ENCODE measurements at places on chromosomes 3 and 15.

DNA sequence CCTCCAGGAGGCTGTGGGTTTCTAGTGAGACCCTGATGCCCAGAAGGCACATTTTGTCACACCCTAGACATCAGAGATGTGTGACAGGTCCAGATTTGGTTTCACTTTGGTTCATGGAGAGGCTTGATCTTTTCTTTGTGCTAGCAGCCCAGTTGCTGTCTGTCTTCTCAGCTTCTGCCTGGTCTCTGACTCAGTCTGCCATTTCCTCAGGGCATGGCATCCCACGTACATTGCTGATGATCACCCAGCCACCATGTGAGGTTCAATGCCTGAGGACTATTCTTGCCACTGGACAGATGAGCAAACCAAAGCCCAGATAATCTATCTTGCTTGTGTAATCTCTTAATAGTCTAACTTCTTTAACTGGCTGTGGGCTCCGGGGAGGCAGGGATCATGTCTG, 144.9 kb upstream of the MRPS22 start:
- DNase-seq: no peak

GRCh38 chr3:79148786-79149185, 619.0 kb downstream of the ROBO1 start:
- DNase-seq: no peak

DNA sequence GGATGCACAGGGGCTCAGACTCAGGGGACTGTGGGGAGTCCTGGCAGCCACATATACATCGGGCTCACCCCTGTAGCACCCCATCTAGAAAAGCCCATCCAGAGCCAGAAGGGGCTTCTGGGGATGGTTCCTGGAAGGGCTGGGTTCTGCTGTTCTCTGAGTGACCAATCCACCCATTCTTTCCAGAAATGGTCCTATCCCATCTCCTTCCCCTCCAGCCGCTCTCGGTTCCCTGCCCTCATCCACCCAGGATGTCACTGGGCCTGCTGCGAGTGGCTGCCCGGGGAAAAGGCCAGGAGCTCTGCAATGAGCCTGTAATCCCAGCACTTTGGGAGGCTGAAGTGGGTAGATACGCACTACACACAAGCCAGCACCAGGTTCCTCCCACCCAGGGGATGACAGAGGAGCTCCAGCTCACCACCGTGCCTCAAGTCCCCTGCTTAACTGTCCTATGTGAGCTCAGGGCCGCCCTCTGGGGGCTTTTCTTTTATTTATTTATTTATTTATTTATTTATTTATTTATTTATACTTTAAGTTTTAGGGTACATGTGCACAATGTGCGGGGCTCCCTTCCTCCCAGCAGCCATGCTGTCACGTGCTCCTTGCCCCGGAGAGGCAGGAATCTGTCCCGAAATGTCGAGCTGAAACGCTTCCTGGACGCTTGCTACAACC, 13.6 kb upstream of the CSK start:
- no peak for DNase-seq

DNA sequence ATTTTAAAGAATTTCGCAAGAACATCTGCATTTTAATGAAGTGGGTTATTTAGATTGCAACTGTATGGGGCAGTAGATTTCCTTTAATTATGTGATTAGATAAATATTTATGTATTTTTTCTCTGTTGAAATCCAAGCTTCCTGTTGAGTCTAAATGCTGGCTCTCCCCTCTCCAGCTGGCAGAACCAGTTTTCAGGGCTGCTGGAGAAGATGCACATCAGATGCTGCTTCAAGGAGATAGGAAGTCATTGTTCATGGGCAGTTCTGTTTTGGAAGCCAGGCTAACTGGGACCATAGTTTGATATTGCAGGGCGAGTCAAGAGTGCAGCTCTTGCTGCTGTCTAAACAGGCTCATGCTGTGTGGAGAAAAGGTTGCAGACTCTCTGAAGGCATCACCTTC, 97.4 kb downstream of the SLC9A9 start:
- DNase-seq: no peak

GRCh38 chr15:82848241-82848993, 39.0 kb downstream of the WHAMM start:
- no peak for DNase-seq

DNA sequence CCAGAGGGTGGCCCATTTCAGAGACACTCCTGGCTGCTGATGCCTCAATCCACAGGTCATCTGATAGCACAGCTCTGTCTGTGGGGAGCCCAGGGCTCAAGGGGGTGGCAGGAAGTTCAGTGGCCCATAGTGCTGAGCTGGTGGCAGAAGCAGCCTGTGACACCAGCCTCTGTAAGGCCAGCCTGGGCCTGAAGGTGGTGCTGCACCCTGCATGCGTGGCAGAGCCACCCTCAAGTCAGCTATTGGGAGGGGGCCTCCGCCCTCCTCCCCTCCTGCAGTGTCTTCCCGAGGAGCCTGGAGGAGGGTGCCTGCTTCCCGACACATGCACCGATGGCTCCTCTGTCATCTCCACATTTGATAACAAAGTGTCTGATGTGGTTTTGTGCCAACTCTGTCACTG, 3.0 kb downstream of the PLA1A start:
- no peak for DNase-seq

- DNase-seq: no peak
Observed at GRCh38 chr15:58981808-58982475, 5.5 kb upstream of the RNF111 start.

- DNase-seq: no peak
Observed at GRCh38 chr3:187016639-187017345, 86.5 kb downstream of the ST6GAL1 start.

DNA sequence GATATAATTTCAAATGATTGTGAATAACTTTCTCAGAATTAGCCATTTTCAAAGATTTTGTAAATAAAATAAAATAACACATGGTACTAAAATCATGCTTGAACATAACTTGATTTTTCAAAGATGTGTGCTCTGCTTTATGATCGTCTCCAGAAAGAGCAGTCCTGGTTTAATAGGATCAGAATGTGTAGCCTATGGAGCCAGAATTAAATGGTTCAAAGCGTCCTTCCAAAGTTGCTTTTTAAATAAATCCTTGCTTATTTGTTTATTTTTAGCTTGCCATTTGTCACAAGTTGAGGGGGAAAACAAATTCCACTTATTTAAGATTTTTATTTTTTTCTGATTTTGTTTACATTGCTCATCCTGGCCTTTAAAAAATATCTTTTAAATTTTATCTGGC, 123.7 kb upstream of the SPRED1 start:
- no peak for DNase-seq

GRCh38 chr15:70327856-70328678, 230.3 kb upstream of the TLE3 start:
- DNase-seq: no peak

GRCh38 chr3:45980819-45981218, 14.8 kb downstream of the FYCO1 start:
- no peak for DNase-seq

DNA sequence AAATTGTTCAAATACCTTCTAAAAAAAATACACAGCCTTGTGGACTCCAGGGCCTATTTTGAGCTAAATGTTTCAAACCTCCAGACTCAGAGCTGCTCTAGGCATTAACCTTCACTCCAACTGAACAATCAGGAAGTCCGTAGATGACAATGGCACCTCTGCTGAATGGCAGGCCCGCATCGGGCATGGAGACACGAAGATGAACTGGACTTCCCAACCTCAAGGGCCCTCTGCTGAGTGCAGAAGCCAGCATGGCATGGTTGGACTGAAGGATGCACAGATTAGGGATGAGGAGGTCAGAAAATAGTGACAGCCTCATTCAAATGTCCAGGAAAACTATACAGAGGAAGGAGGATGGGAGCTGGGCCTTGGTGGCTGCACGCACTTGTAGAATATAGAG, 2.2 kb downstream of the FAM174B start:
- DNase-seq: no peak

DNA sequence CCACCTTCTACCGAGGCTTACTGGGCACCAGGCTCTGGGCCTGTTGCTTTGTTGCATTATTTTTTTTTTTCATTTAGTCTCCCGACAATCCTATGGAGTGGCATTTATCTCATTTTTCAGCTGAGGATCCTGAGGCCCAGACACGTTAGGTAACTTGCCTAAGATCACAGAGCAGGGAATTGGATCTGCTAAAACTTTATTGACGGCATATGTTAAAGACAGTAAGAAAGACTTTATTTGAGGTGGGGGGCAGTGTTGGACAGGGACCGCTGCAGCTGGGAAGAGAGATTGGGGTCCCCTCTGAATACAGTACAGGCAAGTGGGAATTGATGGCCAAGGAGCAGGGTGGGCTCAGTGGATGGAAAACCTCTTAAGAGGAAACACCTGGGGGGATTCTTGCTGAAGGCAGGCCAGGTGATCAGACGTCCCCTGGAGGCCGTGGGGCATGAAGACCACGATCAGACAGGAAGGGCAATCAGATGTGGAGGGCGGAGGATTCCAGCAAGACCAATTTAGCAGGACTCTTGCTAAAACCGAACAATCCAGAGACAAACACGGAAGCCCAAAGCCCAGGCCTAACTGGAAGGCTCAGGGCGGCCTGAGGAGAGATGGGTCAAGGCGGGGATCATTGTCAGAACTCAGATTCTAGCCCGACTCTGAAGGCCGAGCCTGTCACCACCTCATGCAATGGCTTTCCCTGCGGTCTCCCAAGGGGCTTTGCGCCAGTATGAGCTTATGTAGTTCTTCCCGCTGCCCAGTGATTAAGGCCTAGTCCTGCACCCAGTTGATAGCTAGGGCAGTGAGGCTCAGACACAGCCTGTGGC, 53.7 kb downstream of the RGMA start:
- no peak for DNase-seq

Measured in NCI-H1694 (cell line).